Epithelial cell of proximal tubule (primary cell): ENCODE measurements at places on chromosomes 5 and 9.

GRCh38 chr9:35852876-35853865, 17.0 kb downstream of the OR13J1 start:
- no peak for DNase-seq

GRCh38 chr5:177232358-177232757, 71.2 kb downstream of the RAB24 start:
- DNase-seq = no peak

GRCh38 chr5:55899344-55899743, 48.2 kb downstream of the IL31RA start:
- DNase-seq = no peak

GRCh38 chr5:178057839-178058238, 55.5 kb upstream of the N4BP3 start:
- no peak for DNase-seq

- DNase-seq = no peak
Measured at GRCh38 chr5:144896473-144896872, 725.8 kb downstream of the KCTD16 start.

GRCh38 chr9:27528886-27529315, 713 bp downstream of the MOB3B start:
- DNase-seq = no peak

GRCh38 chr9:129836311-129837007, 1.2 kb downstream of the USP20 start:
- DNase-seq = no peak

DNA sequence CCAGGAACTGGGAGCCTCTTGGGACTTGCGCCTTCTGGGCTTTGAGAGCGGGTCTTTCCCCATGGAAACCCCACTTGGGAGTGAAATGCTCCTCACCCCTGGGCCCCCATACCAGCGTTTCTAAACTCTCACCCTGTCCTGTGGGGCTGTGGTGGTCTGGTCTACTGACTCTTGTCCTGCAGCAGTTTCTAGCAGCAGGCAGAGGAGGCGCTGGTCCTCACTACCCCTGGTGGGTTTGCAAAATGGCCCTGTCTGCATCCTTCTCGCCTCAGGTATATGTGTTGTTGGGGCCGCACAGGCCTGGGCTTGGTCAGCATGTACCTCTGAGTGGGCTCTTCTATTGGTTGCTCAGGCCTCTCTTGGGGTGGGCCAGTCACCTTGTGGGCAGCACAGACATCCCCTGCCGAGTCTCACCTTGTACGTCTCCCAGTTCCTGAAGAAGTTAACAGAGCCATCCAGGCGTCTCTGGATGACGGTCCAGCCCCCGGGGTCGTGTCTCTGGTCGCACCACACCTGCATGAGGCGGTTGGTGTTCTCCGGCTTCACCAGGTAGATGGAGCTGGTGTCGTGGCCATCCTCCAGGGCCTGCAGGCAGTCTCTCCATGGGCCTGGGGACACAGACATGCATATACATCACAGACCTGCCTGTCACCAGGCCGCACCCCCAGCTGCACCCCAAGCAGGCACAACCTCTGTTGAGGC, 29.0 kb downstream of the ANGPTL2 start:
- DNase-seq = no peak

- DNase-seq = no peak
Measured at GRCh38 chr9:96169484-96169883, 132.5 kb downstream of the HSD17B3 start.

GRCh38 chr9:136052472-136052880, 42.6 kb downstream of the NACC2 start:
- no peak for DNase-seq

DNA sequence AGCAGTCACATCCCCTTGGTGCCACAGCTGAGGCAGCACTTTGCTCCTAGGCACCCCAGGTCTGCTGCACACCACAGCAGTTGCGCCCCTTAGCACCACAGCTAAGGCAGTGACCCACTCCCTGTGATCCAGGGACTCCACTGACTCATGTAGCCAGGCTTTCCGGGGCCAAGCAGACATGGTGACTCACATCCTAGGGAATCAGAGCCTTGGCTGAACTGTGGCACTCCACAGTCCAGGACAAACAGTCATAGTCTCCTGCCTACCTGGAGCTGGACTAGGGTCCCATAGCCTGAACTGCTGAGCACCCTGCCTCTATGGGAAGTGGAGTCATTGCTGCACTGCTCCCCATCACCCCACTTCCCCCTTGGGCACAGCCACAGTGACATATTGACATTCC, 338.7 kb downstream of the NPR3 start:
- DNase-seq = peak; percentile 71

GRCh38 chr9:114777821-114778609, 27.8 kb downstream of the TNFSF15 start:
- no peak for DNase-seq

DNA sequence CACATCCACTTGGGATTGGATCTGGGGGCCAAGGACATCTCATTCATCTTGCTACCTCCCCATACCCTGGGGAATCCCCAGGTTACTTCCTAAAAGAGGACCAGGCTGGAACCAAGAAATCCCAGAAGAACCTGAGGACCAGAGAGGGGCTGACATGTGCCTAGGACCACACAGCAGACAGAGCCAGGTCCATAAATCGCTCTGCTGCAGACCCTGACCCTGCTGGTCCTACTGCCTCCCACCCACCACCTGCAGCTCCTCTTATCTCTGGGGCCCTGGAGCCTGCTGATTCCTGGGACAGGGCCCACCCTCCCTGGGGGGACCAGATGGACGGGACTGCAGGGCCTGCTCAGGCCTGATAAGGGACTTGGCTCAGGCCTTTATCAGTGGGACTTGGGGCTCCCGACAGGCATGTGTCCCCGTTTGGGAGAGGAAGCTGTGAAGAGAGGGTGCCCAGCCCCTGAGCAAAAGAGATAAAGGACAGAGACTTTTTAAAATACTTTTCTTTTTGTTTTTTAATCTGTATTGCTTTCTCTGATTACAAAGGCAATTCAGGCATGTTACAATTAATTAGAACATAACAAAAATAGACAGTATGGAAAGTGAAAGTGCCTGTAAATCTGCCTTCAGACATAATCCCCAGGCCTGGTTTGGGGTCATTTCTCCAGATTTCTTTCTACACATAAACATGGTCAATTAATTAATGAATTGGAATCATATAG, 101.3 kb upstream of the LARP1 start:
- DNase-seq = no peak

- no peak for DNase-seq
Measured at GRCh38 chr9:70006306-70006705, 37.3 kb upstream of the MAMDC2 start.

DNA sequence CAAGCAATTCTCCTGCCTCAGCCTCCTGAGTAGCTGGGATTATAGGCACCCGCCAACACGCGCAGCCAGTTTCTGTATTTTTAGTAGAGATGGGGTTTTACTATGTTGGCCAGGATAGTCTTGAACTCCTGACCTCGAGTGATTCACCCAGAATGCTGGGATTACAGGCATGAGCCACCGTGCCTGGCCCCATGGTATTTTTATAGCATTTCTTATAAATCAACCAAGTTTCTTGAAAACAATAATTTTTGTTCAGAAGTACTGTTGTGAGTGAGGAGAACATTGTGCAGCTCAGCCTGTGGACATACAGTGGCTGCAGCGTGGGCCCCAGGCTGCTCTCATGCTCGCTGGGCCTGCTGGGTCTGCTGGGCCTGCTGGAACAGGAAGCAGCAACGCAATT, 45.3 kb downstream of the MAP1B start:
- no peak for DNase-seq

DNA sequence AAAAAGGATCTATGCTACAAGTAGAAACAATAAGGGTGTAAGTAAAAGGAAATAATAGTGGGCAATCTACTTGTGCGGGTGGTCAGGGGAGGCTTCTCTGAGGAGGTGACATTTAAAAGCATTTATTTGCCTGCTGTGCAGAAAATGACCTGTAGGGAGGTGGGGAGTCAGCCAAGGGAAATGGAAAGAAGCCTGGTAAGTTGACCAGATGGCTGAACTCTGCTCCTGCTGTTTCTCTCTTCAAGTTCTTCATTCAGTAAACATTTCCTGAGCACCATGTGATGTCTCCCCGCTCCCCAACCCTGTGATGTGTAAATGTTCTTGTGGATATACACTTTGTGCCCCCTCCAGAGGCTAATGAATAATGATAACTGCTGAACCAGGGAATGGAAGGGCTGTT, 9.9 kb upstream of the SPIN1 start:
- DNase-seq = no peak

- no peak for DNase-seq
Measured at GRCh38 chr9:91814201-91814600, 135.8 kb downstream of the ROR2 start.

DNA sequence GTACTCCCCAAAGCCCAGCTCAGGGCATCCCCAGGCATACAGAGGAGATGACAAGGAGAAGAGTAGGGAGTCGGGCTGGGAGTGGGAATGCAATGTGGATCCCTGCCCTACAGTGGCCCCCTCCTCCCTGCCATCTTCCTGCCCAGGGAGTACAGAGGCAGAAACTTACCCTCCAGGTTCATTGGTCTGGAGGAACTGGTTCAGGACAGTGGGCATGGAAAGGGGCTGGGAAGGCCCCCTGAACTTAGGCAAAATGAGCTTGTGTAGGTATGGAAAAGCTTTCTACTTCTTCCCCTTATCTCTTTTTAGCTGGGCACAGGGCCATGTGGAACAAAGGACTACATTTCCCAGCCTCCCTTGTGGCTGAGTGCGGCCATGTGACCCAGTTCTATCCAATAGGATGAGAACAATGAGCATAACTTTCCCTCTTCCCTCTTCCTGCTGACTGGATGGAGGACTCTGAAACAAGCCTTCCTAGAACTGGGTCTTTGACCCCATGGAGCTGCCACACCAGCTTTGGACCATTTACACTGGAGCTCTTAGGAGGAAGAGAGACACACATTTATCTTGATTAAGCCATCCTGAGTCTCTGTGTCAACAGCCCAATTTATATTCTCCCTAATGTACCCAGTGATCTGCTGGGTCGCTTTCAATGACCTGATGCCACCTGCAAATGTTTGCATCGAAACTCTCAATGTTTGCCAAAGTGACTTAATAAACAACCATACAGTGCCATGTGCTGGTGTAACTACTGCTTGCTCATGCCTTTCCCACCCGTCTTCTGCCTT, 25.0 kb upstream of the HMCN2 start:
- DNase-seq = no peak

- DNase-seq = no peak
Measured at GRCh38 chr5:123721675-123722276, 209.8 kb downstream of the CSNK1G3 start.

DNA sequence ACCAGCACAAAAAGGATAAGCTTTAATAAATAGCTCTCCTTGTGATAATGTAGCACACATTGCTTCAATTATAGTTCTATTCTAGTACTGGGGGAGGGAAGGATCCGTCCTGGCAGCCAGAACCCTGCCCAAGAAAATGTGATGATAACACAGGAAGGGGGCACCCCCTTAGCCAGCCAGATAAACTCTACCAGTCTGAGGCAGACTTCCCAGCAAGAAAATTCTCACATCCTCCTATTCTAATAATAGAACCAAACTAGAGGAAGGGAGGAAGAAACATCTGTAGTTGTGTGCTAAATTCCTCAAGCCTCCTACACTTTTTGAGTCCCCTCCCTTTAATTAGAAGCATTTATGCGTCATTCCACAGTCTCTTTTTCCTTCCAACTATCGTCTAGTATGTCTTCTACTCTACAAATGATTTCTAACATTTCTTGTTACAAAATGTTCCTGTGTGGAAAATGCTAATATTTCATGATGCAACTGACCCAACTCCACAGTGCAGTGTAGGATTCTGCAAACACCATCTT, 261.0 kb downstream of the SEMA5A start:
- DNase-seq = no peak

DNA sequence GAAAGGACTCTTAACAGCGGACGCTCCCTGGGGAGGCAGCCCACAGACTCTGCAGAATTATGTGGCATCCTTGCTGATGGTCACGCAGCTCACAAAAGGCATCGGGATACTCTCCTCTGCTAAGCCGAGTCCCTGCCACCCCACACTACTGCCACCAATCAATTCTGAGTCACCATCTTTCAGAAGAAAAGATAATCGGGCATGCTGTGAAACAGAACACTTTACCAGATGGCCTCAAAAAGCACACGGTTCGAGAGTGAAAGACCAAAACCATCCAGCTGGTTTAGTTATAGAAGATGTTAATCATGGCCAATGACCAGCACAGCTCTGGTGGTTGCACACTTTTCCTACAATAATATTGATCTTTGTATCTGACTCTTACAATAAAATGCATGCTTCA, 136.3 kb downstream of the MYO10 start:
- no peak for DNase-seq

DNA sequence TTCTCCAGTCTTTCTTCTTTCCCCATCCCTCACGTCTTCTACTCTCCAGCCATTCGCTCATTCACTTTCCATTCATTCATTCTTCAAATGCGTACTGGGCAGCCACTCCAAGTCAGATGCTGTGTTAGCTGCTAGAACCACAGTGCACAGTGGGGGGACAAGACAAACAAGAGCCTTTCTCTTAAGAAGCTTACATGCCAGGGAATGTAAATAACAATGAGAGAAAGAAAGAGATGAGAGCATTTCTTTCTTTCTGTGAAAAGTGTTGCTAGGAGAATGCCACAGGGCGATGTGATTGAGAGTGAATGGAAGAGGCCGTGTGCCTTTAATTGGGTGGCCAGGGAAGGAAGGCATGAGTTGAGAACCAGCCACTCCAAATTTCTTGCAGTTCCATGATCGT, 46.3 kb upstream of the SMIM23 start:
- no peak for DNase-seq

DNA sequence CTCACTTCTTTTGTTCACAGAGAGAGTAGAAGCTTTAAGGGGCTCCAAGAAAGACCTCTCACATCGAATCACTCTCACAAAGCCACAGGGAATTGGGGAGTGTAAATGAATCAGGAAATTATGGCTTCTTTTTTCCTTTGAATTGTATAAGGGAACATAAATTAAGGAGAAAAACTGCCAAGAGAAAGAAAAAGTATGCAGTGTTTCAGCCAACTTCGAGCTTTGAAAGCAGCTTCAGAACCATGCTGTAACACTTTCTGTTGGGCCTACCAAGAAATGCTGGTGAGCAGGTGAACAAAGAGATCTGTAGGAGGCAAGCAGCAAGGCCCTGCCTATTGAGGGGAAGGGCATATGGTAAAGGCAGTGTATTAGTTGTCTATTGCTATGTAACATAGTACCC, 33.4 kb upstream of the CTNNA1 start:
- no peak for DNase-seq

DNA sequence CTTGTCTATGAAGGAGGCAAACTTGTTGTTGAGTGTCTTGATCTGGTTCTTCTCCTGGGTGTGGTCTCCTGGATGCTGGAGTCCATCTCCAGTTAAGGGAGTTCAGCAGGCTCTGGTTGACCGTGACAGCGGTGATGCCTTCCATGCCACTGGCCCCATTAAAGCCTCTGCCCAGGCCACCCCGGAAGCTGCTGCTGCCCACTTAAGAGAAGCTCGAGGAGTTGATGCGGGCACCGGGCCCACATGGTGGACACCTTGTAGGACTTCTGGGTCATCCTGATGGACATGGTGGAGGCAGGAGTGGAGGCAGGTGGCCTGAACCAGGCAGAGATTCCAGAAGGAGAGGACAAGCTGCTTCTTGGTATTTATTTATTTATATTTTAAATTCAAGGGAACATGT, 44.7 kb upstream of the DEPDC1B start:
- no peak for DNase-seq
